Mammary epithelial cell (primary cell): ENCODE measurements at places on chromosomes 5 and 9.

DNA sequence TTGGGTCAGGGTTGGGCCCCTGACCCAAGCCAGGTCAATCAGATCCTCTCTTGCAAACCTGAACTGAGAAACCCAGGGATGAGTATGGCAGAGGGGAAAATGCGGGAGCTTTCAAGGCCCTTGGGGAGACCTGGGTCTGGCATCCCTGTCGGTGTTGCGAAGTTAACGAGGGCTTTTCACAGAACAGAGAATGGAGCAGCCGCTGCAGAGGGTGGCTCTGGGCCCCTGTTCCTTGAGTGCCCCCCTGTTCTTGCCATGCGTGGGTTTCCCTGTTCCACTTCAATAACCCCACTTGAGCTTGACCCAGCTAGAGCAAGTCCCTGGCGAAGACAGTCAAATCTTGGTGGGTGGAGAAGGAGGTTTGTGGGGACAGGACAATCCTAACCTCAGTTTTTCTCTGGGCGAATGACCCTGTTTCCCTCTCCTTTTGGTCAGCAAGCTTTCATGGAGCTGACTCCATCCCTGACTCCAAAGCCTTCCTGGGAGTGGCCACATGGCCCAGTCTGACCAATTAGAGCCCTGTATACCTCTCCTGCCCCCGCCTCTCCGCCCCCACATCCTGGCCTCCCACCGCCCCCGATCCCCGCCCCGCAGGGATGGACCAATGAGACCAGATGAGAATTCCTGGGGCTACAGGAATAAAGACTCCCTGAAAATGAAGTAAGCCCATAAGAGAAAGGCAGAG lies 2.9 kb upstream of the VDAC1 start:
- DNase-seq = no peak

- no peak for DNase-seq
Observed at GRCh38 chr5:149870697-149871096, 73.9 kb downstream of the PDE6A start.

DNA sequence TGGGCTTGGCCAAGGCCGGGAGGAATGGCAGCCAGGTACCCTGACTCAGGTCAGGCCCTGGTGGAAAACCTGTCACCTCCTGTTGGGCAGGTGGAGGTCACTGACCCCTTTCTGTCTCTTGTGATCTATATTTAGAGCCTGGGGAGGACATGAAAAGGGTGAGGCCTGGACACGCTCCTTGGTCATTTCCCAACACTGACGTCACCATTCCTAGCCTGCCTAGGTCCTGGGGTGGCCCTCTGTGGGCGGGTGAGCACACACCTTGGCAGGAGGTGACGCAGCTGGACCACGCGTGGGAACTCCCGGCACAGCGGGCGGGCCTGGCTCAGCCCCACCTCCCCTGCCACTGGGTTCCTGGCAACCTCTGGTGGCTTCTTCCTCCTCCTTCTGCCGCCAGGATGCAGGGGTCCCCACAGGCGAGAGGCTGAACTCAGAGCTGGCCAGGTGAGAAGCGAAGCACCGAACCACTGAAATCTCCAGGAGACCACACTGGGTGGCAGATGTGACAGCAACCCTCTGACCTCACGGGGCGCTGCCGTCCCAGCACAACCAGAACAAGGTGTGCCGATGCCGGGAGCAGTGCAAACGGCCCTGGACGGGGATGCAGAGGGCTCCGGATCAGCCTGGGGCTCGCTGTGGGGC lies 6.4 kb upstream of the RALGDS start:
- peak; percentile 94 for DNase-seq

DNA sequence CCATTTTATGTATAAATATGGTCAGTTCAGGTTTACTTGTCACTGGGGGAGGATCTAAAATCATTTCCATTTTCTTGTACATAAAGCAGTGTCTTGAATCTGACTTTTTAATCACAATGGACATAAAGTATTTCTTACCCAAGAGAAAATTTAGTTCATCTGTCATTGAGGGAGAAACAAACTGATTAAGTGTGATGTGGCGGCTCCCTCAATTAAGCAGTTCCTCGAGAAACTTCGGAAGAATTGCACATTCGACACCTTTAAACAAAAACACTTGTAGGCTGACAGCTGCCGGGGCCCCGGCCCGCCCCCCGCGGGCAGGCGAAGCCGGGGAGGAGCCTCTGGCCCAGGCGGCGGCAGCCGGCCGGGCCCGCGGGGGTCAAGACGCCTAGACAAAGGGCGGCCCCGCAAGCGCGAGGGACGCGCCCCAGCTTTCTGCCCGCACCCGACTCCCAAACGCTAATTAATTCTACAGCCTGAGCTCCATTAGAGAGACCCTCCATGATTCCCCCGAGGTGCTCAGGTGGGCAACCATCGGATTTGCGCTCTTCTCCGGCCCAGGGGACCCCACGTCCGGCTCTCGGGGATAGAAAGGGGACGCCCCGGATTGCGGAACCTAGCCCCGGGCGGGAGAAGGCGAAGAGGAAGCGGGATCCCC lies 750 bp downstream of the TRIM36 start:
- peak; percentile 8 for DNase-seq

DNA sequence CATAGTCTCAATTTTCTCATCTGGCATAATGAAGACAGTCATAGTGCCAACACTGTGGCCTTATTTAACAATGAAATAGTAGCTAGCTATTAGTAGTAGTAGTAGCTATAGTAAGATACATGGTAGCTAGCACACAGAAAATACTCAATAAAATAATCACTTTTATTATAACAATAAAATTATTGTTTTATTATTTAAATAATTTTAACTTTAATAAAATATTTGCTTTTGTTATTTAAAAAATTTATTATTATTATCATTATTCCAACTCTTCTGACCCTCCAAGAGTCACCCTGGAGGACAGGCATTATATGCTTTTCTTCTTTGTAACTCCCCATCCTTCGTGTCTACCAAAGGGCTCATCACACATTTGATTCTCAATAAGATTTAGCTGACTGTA lies 252.1 kb downstream of the TRIM32 start:
- DNase-seq = no peak

- DNase-seq = peak; percentile 7
Observed at GRCh38 chr5:112703866-112704820, 33.5 kb upstream of the APC start.

GRCh38 chr5:73497497-73498056 lies 665 bp upstream of the BTF3 start:
- no peak for DNase-seq
